Activated CD8-positive, alpha-beta memory T cell treated with anti-CD3 and anti-CD28 coated beads, Interleukin-2, amount 50 U/mL, for 4 hours (primary cell): ENCODE measurements at places on chromosomes 3 and 15.

GRCh38 chr3:8589880-8590556 lies 54.6 kb downstream of the SSUH2 start:
- no peak for DNase-seq

GRCh38 chr15:52483707-52484106 lies 45.0 kb downstream of the MYO5A start:
- no peak for DNase-seq

GRCh38 chr3:73669260-73669659 lies 44.5 kb upstream of the PDZRN3 start:
- DNase-seq = no peak

- no peak for DNase-seq
Measured at GRCh38 chr15:43143203-43143941, 10.0 kb downstream of the TMEM62 start.

- no peak for DNase-seq
Measured at GRCh38 chr3:194472290-194472920, 14.4 kb downstream of the ATP13A3 start.

DNA sequence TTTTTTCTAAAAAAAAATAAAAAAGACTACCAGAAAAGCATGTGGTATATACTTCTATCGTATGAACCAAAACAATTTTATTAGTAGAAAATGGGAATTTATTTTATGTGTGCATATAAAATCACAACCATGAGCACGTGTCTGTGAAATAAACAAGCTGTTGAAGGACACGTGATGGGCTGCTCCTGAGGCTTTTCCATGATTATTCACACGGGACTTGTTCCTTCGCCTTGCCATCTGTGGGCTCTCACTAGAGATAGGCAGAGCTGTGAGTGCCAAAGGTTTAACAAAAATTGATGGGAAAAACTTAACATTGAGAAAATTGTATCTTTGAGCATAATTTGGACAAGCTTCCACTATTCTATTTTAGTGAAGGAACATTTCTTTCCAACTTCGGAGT lies 12.4 kb upstream of the ETV5 start:
- DNase-seq = no peak

DNA sequence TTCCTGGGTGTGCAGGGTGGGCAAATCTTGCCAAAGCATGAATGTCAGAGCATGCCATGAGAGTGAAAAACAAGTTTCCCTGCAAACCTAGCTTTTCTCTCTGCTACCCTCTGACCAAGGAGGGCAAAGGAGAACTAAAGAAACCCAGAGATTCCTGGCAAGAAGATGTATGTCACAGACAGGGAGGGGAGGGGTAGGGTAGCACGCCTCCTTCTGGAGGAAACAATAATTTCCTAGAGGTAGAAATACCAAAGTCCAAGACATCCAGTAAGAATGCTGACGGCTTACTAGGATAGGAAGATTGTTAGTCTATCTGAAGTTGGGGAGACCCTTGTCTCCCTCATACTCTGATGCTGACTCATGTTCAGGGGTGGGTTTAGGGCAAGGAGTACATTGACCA lies 203.9 kb downstream of the NR1D2 start:
- DNase-seq = no peak

GRCh38 chr15:84082739-84083138 lies 152.8 kb upstream of the GOLGA6L4 start:
- no peak for DNase-seq

- no peak for DNase-seq
Measured at GRCh38 chr3:34132069-34132692, 333.8 kb downstream of the PDCD6IP start.

DNA sequence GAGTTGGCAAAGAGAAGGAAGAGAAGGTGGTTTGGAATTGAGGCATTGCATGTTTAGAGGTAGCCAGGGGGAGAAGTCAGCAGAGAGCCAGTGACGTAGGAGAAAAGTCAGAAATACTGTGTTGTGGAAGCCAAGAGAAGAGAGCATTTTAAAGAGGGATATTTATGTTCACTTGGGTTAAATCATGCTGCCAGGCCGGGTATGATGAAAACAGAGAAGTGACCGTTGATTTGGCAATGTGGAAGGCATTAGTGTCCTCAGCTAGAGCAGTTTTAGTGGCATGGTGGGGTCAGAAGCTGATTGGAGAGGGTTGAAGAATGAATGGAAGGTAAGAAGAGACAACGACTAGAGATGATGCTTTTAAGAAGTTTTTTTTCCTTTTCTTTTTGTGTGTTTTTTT lies 24.5 kb downstream of the RASA2 start:
- DNase-seq = no peak

GRCh38 chr3:88267847-88268246 lies 118.1 kb downstream of the C3orf38 start:
- DNase-seq = no peak

DNA sequence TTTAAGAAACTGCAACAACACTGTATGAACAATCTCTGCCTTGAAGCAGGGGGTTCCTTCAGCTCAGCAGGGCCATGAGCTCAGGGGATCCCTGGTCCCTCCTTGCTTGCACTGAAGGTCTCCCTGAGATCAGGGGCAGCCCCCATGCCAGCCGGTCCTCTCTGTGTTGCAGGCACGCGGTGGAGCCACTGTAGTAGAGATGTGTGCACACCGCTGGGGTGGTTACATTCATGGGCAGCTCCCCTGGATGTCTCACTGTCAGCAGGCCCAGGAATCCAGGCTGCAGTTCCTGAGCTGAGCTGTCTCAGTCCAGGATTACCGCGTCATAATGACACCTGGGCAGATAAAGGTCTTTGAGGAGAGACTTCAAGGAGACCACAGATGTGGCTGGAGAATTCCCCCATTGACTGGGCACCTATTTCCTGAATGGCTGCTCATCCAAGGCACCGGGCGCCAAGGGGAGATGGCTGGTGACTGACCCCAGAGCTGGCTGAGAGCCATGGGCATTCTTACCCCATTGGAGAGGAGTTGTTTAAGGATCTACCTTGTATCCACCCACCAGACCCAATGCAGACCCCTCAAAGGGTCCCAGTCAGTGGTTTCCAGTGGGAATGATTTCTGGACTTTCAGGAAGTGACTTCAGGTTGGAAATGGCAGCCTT lies 10.4 kb upstream of the KLF13 start:
- no peak for DNase-seq

DNA sequence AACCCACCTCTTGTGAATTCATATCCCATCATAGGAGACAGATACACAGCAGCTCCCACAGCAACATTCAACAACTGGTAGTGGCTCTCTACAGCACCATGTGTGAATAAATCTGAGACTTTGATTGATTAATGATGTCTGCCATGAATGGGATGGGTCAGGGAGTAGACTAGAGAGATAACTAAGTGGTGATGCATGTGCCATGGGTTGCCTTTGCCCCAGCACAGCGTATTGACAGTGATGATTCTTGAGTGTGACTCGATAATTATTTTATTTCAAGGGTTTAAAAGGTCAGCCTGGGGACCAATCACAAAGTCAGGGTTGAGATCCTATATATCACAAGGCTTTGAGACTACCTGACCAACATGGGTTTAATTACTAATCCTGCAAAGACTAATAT lies 295.9 kb downstream of the PTPRG start:
- DNase-seq = no peak

DNA sequence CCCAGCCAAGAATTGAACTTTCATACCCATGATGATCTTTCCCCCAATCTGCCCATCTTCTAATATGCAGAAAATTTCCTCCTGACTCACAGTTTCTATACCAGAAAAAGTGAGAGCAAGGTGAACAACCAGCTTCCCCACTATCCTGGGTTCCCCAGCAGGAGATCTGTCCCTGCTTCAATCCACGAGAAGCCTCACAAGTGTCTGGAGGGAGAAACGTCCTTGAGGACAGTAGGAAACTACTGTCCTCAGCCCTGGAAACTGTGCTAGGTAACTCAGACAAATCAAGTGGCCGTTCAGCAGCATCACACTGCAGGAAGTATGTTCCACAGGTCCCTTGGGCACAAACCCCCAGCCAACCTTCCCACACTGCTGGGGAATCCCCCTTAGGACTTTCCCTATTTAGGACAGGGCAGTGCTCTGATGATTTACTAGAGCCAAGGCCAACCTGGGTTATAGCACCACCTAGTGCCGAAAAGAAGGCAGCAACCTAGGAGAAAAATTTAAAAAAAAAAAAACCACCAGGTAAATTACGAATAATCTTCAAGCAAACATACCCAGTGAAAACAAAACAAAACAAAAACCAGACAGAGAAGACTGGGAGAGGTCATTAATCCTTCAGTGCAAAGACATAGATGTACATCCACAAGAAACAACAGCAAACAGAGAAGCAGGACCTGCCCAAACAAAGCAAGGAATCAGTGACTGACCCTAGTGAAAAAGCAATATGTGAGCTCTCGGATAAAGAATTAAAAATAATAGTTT lies 36.0 kb downstream of the MORC1 start:
- DNase-seq = no peak

- no peak for DNase-seq
Measured at GRCh38 chr3:177257006-177257405, 59.7 kb upstream of the TBL1XR1 start.

DNA sequence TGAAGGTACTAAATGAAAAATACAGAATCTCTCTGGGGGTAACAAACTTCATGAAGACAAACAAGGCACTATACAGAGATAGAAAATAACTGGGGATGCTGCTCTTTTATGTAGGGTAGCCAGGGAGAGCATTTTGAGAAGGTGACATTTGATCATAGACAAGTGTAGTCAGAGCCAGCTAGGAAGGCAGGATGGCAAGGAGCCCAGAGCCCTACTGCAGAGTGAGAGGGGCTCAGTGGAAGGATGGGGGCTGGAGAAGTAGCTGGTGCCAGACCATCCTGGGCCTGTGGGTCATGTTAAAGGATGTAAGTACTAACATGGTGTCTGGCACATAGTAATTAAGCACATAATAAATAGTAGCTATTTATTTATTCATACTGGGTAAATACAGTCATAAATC lies 133.6 kb downstream of the MEIS2 start:
- DNase-seq = no peak

DNA sequence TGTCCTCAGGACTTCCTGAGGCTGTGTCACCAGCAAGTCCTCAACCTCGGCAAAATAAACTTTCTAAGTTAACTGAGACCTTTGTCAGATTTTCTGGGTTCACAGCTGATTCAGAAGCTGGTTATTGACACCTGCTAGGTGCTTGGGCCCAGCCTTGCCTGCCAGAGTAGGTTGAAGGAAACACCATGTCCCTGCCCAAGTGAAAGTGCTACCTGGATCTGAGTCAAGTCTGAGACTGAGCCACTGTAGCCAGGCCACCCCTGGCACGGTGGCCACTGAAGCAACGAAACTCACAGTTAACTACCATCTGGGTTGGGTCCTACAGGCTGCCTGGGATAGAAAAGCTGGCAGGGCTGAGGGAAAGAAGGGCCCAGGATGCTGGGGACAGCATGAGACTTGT lies 8.2 kb downstream of the HYAL2 start:
- DNase-seq = no peak

DNA sequence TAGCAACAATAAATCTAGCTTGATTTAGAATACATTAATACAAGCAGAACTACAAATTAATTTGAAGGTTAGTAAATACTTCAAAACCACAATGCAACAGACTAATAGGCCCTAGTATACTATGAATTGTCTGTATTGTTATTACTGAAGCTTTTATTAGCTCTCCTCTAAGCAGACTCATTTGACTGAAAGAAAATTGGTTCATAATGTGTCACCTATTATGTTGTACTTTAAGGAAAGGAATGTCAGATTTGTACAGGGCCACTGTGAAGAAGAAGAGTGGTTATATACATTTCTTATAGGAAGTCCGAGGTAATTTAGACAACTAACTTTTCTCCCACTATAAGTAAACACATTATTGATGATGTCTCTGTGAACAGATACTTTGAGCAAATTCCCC lies 954.5 kb downstream of the ZPLD1 start:
- DNase-seq = no peak
